ENCODE measurements at places on chromosomes 4 and X.
A peak's percentile ranks its signal among the peaks of the same experiment; 100 is the strongest.

- no peak for DNase-seq
These were observed 20.4 kb downstream of the PIN4 start for GRCh38 chrX:72201836-72202536.

DNA sequence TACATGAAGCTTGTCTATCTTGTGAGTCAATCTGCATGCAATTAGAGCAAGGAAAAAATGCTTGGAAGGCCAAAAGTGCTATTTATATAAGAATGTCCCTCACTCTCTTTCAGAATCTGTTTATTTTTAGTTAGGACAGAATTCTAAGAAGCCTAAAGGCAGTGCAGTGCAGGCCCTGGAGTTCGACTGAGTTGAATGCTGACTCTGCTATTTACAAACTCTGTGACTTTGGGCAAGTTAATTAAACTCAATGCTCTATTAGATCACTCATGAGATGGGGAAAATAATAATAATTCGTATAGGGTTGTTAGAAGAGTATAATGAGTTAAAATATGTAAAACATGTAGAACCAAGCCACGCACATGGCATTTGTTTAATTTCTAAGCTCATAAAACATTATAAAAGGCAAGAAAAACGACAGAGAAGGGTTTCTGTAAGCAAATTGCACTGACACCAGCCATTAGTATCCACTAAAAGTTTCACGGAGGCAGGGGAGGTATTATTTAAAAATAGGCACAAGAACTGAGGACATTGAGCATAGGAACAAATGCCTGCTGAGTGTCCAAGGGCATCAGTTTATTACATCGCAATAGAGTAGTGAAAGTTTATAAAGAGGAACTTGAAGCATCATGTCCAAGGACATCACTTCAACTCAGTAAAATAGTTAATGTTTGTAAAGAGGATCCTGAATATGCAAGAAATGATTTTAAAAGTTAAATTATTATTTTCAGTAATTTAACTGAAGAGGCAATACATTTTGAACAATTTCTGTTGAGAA is 115.0 kb upstream of the INPP4B start:
- DNase-seq = no peak

GRCh38 chr4:159743971-159744370 is 641.1 kb downstream of the RAPGEF2 start:
- DNase-seq = no peak

- DNase-seq = peak; percentile 91
These were observed 1.5 kb upstream of the ASMTL start for GRCh38 chrX:1453951-1454785.

- DNase-seq = no peak
These were observed at the start of gene FGFR3 for GRCh38 chr4:1792832-1793495. Gene FGFR3, plus strand, starts transcription at chr4:1793293. Its CDS starts 642 bp downstream, at chr4:1793935.

Measured in Right ventricle myocardium inferior (tissue), 1 donor.